Amniotic stem cell (primary cell): ENCODE measurements at places on chromosomes 5 and 9.

GRCh38 chr5:80479713-80480112 lies 8.2 kb upstream of the FAM151B start:
- DNase-seq: no peak

- no peak for DNase-seq
Measured at GRCh38 chr9:135729480-135729879, 27.5 kb downstream of the KCNT1 start.

DNA sequence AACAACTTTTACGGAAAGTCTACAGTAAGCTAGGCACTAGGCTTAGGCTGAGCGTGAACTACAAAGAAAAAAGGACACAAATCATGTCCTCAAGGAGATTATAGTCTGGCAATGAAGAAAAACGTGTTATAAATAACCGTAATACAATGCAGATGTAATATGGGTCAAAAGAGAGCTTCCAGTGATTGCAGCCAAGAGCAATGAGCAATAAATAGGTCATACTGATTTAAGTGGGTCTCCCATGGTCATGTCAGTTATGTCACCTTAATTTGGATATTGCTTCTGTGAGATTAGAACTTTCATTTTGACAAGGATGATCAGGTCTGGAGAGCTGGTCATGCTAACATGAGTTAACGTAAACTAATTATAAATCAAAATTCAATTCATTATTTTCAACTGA lies 158.6 kb upstream of the GNA14 start:
- DNase-seq: no peak

DNA sequence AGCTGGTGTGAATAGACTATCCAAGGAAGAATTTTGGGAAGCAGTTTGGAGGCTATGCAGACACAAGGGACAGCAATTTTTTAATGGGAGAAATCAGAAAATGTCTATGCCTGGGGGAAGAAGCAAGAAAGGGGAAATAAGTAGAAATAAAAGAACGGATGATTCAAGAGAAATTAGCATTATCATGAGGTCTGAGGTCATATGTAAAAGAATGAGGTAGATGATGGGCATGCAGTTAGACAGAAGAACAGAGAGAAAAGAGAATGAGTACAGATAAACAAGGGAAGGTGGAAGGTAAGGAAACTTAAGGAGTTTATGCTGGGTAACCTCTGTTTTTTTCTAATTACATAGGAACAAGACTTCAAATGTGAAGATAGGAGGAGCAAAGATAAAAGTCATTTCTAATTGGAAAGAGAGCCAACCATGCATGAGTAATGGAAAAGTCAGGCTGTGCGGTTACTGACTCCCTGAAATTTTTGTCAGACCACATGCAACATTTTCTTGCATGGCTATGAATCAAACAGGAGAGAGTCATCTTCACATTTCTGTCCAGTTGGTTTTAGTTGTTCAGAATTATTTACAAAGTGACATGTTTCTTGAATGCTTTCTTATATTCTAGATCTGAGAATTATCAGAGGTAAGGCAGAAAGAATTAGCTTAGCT lies 101.0 kb upstream of the PIK3R1 start:
- peak; percentile 50 for DNase-seq

- no peak for DNase-seq
Measured at GRCh38 chr5:14108170-14108996, 34.8 kb upstream of the TRIO start.

- no peak for DNase-seq
Measured at GRCh38 chr9:5052838-5053237, 67.8 kb downstream of the JAK2 start.

DNA sequence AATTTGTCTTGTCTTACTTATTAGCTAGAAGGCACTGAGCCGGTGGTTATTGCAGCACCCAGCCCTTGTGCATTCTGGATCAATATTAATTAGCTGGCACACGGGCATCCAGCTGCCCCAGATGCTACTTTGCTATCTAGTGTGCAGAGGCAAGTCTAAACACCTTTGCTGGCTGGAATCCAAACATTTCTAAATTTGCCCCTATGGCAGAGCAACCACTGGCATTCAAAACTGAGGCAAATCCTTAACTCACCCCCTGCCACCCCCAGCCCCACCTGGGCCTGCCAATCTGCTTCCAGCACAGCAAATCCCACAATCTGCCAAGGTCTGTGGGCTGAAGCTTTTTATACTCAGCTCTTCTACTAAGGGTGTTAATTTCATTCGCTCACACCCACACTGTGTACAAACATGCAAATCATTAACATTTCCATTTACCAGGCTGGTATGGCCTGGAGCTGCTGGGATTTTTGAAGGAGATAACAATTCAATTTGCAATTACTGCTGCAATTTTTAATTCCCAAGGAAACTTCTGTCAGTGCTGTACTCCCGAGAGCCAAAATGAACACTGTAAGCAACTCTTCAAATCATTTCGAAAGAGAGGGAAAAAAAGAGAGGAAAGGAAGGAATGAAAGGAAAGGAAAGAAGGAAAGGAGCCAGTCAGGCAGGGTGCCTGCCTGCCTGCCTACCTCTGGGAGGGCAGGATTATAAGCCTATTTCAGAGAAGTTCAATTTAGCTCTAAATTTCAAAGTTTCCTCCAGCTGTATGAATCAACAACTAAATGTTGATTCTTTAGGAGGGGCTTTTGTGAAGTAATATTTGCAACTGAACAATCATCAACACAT lies 35.5 kb downstream of the RAPGEF1 start:
- DNase-seq: no peak

- DNase-seq: no peak
Measured at GRCh38 chr5:6393596-6394194, 15.3 kb upstream of the MED10 start.
